ENCODE measurements at places on chromosomes 2 and 18. TPM values are rescaled to one million over a fixed set of nuclear protein-coding genes. Genes with fewer than 3 reads are reported as not detected.

DNA sequence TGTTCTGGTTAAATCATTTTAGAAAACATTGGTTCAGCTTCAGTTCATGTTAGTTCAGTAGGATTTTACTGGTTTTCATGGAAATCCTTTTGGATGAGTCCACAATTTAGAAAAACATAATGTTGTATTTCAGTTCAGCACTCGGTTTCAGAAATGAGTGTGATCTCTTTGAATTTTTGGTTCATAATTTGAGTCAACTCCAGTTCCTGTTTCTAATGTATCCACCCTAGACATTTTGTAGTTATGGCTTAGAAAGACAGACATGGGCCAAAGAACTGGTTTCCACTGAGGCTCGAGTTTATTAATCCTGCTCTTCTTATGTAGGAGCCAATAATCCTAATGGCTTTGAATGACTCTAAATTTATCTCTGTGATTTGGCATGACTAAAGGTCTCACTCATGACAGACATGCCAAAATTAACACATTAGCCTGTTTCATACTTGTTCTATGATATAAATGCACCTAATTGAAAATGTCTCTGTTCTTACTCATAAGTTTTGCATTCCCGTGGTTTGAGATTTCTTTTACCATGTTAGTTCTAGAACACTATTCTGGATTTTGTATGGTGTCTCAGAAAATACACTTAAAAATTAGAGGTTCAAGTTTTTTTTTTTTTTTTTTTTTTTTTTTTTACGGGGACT lies 82.3 kb upstream of the SPRED2 start:
- peak; percentile 57 for DNase-seq

Gene PSD4
- 0.83 TPM for total RNA-seq

- no peak for DNase-seq
Observed at GRCh38 chr2:172782506-172783164, 47.0 kb downstream of the RAPGEF4 start.

Gene KRTCAP3
- not detected for total RNA-seq

DNA sequence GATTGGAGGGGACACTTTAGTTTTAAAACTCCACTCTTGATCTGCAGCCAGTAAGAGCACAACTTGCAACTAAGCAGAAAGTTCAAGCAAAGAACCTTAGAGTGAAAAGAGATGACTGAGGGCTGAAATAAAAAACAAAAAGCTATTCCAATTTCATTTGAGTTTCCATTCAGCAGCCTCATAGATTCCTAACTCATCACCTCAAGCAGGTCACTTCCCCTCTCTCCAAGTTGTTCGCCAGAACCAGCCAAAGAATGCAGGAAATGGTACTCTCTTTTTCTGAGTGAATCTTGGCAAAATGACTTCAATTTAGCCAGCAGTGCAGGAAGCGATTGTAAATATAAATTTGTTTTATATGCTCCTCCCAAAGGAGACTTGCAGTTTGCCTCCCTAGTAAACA lies 213.3 kb downstream of the SETBP1 start:
- DNase-seq, result no peak

- DNase-seq, result peak; percentile 91
Observed at GRCh38 chr2:95300450-95300849, 3.3 kb downstream of the KCNIP3 start.

Gene GALNT14
- total RNA-seq, result not detected

Gene SERPINB2
- total RNA-seq, result 1.3 TPM

Gene ABCG8
- total RNA-seq, result not detected

- no peak for DNase-seq
Observed at GRCh38 chr2:30230497-30231211, 680 bp upstream of the LBH start.

Gene EN1
- total RNA-seq, result 8.1 TPM

DNA sequence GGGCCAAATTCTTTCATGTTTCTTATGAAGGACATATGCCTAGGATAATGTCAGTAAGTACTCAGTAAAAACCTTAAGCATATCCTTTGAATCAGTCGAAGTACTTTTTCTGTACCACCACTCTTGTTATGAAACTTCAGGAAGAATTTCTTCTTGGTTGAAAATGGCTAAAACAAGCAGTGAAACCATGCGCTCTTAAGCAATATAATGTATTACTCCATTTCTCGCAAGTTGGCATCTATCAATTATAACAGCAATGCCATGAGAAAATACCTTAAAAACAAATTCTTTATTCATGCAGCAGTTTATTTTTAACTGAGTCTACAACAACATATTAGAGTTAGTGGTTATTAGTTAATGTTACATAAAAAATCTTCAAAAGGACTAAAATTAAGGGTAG lies 41.0 kb downstream of the SLC66A3 start:
- DNase-seq, result no peak

- DNase-seq, result peak; percentile 26
Observed at GRCh38 chr2:191612496-191612895, 65.4 kb upstream of the NABP1 start.

GRCh38 chr18:42274488-42275137 lies 319.6 kb downstream of the PIK3C3 start:
- peak; percentile 58 for DNase-seq

Gene TSPYL6
- total RNA-seq, result not detected

- DNase-seq, result peak; percentile 51
Observed at GRCh38 chr2:56185101-56185581, 1.4 kb downstream of the CCDC85A start.

DNA sequence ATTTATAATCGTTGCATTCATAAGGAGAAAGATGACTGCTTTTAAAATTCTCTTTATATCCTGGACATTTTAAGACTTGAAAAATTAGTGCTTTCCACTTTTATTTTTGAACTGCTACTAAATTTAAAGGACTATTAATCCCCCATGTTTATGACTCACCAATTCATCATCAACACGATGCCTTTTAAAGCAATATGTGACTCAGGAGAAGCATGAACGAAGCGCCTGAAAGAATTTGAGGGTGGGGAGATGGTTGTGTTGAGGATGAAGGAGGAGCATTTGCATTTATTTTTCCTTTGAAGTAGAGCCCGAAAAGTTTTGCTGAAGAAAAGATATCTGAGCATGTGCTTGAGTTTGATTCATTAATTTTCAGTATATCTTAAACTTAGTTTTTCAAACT lies 192.2 kb upstream of the LRRTM1 start:
- peak; percentile 85 for DNase-seq

DNA sequence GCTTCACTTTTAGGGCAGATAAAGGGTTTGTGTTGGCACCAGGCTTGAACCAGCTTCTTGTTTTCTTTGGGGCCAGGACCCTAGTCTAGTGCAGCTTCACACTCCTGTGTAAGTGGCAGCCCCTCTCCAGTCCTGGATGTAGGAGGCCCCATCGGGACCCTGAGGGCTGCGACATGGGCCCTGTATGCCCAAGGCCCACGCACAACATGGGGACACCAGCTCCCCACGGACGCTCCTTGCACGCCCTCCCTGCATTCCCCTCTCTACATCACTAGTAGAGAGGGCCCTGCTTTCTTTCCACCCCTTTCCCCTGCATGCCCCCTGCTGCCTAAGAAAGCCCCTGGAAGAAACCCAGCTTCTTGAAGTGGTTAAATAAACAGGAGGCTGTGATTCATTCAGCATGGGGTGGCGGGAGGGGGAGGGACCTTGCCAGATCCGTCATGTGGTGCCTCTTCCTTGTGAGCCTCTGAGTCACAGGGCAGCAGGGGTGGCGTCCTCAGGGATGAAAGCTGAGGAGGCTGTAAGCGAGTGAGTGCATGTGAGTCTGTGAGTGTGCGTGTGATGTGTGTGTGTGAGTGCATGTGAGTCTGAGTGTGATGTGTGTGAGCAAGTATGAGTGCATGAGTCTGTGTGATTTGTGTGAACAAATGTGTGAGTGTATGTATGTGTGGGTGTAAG lies 42.5 kb downstream of the COPS8 start:
- DNase-seq, result peak; percentile 97

- peak; percentile 1 for DNase-seq
Observed at GRCh38 chr2:100673691-100674485, 111.1 kb downstream of the PDCL3 start.
